ENCODE measurements at places on chromosomes 5 and 9.

DNA sequence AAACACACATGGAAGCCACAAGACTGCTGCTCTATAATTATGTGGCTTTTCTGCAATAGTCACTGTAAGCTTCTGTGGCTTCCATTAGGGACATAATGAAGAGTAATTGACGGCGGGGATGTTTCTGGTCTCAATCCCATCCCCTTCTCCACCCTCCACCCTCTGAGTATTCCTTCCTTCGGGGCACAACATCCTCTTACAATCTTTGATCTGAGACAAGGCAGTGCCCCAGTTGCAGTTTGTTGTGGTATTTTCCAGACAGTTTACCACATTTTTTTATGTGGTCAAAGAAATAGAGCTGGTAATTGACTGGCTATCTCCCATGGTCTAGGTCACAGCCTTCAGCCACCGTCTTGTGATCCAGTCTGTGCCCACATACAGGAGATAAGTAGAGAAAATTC, 277.7 kb downstream of the NR2F1-AS1 start:
- DNase-seq: no peak

GRCh38 chr5:58786035-58786434, 203.2 kb downstream of the RAB3C start:
- no peak for DNase-seq

GRCh38 chr5:168426007-168426863, 60.0 kb upstream of the RARS1 start:
- DNase-seq: no peak

DNA sequence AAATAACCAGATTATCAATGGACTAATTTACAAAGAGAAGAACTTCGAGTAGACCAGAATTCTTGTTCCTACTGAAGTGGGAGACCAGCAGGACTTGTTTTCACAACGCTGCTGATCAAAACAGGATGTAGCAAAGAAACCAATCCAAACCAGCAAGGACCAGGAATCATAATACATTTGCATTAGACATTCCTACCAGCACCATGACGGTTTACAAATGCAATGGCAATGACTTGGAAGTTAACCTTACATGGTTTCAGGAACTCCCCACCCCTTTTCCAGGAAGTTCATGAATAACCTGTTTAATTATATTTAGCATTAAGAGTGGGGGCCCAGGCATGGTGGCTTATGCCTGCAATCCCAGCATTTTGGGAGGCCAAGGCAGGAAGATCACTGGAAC, 100.0 kb downstream of the LPAR1 start:
- no peak for DNase-seq

- DNase-seq: no peak
Measured at GRCh38 chr5:90641528-90641927, 82.9 kb downstream of the ADGRV1 start.

- no peak for DNase-seq
Measured at GRCh38 chr9:91297306-91297705, 64.4 kb downstream of the AUH start.

GRCh38 chr5:126682856-126683255, 82.1 kb downstream of the PHAX start:
- no peak for DNase-seq

GRCh38 chr9:69674716-69675438, 2.7 kb upstream of the APBA1 start:
- DNase-seq: peak; percentile 32

DNA sequence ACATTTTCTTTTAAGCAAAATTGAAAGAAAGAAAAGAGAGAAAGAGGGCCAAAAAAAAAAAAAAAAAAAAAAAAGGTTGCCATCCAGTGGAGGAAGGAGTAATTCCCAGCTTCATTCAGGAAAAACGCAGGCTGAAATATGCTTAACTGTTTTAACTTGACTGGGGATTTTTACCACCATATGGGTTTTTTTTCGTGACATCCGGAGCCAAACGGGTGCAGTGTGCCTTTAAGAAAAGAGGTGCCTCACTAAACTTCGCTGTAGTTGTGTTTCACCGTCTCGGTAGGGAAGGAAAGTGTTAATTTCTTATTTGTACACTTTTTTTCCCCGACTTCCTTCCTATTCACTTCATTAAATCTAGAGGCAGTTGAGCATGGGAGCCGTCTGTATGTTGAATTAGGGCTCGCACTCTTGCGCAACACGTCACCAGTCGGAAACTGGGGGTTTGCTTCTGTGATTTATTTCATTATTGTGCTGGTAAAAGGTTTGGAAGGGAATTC, 143.0 kb downstream of the SMARCA2 start:
- DNase-seq: peak; percentile 72

DNA sequence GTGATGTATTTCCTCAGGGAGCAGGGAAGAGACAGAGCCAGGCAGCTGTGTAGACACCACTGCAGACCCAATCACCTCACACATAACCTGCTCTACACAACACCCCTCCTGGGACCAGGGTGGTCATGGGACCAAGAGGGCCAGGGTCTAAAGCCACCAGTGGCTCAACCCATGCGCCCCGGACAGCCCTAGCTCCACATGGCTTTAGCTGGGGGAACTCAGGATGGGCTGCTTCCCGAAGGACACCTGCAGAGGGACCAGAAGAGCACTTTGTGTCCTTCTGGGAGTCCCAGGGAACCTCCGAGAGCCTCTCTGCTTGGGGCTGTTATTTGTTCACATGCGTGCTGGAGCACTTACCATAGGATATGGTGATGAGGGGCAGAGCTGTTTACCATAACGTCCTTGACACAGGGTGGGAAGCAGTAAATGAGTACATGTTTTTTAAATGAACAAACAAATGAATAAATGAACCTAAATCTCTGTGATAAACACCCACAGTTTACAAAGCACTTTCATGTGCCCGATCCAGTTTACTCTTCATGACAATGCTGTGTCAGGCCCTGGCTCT, 12.3 kb downstream of the SEPTIN8 start:
- DNase-seq: no peak

DNA sequence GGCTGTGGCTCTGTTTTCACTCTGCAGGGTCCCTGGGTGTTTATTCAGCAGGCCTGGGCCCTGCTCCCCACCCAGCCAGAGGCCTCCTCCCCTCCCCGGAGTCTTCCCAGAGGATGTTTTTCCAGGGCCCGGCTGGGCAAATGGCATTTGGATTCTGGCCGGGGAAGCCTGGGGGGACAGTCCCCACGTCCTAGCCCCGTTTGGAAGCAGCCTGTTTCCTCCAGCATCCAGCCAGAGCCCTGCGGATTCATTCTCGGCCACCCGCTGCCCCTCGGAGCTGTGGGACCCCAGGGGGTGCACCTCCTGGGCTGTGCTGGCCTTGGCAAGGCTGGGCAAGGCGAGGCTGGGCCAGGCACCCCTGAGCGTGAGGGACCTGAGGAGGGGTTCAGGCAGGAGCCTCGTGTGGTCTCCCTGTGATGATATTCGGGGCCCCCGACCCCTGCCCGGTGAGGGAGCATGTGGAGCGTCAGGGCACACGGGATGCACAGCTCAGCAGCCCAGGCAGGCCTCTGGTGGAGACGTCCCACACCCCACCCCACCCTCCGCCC, 48.8 kb upstream of the EGFL7 start:
- no peak for DNase-seq

- DNase-seq: no peak
Measured at GRCh38 chr9:90999425-91000397, 198.1 kb downstream of the SYK start.

- DNase-seq: no peak
Measured at GRCh38 chr9:116133163-116133562, 20.4 kb upstream of the PAPPA start.

DNA sequence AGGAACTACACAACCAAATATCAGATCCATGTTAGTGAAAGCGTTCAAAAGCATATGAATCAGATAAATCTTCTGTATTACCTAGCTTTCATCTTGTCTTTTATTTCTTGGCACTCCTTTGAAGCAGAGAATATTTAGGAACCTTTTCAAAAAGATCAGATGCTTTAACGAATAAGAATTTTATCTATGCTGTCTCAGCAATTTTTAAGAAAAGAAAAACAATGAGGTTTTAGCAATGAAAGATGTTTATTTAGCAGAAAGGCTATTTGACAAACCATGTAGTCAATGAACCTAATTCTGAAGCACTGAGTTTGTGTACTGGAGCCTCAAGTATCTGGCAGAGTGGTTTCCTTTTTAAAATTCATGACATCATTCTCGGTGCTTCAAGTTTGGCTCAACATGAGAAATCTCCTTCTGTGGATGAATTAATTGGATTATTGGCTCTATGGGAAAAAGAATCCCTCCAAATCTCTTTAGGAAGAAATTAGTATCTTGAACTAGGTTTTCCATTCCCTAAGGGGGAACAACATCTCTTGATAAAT, 534.7 kb downstream of the CAAP1 start:
- DNase-seq: no peak

DNA sequence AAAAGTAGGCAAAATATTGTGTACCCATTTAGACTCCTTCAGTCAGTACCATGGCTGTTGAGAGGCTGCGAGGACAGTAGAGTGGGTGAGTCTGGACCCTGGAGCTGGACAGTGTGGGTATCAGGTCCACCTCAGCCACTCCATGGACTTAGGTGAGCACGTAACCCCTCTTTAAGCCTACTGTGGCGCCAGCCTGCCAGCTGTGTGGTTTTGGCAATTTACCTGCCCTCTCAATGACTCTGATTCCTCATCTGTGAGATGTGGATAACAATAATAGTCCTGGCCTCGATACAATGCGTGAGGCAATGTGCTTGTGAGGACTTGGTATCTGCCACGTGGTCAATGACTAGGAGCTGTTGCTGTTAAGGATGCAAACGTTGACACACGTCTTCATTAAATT, 17.9 kb downstream of the SLC1A3 start:
- DNase-seq: no peak

- DNase-seq: no peak
Measured at GRCh38 chr5:42749020-42749419, 7.6 kb upstream of the CCDC152 start.

- no peak for DNase-seq
Measured at GRCh38 chr5:175824676-175825075, 46.7 kb upstream of the CPLX2 start.

- peak; percentile 65 for DNase-seq
Measured at GRCh38 chr5:176739461-176740051, 70.8 kb upstream of the UNC5A start.

DNA sequence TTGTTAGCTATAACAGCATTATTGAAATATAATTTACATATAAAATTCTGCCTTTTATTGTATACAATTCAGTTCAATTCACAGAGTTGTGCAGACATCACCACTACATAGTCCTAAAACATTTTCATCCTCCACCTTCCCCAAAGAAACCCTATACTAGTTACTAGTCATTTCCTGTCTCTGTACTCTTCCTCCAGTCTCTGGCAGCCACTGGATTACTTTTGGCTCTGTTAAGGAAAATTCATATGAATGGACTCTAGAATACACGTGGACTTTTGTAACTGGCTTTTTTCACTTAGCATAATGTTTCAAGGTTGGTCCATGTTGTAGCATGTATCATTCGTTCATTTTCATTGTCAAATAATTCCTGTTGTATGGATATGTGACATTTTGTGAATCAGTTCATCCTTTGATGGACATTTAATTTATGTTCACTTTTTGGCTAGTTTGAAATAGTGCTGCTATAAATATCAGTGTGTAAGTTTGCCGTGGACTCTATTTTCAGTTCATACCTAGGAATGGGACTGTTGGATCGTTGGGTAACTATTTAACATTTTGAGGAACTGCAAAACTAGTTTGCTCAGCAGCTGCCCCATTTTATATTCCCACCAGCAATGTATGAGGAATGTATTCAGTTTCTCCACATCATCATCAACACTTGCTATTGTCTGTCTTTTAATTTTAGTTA, 9.7 kb downstream of the ICE1 start:
- no peak for DNase-seq

GRCh38 chr9:8734760-8735159, 935.2 kb upstream of the DMAC1 start:
- DNase-seq: no peak

DNA sequence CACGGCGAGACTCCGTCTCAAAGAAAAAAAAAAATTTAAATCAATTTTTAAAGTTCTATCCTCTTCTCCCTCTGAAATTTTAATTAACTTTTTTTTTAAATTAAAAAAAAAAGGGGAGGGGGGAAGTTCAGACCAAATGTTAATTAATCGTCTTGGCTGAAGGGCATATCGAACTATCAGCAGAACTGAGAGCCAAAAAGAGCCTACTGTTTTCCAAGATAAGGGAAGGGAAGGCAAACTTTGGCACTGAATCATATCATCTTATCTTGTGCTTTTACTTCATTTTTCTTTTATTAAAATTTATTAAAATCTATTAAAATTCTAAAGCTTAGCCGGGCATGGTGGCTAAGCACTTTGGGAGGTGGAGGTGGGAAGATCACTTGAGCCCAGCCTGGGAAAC, 45.9 kb upstream of the MTMR12 start:
- DNase-seq: no peak

- no peak for DNase-seq
Measured at GRCh38 chr9:109766351-109766750, 13.6 kb upstream of the PALM2AKAP2 start.

GRCh38 chr5:151288180-151288579, 15.4 kb downstream of the SLC36A3 start:
- no peak for DNase-seq

DNA sequence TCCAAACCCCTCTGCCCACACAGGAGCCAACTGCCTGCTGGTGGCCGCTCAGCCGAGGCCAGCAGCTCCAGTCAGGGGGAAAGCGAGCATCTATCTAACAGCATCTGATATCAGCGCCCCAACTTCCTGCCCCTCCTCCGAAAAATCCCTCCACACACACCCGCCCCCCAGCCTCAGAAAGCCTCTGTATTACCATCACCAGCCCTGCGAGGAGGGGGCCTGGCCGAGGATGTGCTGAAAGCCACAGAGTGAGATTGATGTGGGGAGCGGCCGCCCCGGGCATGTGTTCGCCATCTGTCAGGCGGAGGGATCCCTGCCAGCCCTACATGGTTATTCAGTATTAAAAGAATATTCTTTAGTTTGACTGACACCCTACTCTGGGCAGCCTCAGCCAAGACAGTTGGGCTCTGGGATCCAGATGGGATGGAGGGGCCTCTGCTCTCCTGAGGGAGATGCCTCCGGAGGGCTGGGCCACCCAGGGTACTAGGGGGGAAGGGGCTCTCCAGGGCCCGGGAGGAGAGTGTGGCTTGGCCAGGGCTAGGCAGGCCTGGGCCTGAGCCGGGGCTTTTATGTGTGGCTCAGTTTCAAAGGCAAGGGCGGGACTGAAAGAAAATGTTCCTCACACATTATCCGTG, 98.0 kb downstream of the HSD17B3 start:
- no peak for DNase-seq

DNA sequence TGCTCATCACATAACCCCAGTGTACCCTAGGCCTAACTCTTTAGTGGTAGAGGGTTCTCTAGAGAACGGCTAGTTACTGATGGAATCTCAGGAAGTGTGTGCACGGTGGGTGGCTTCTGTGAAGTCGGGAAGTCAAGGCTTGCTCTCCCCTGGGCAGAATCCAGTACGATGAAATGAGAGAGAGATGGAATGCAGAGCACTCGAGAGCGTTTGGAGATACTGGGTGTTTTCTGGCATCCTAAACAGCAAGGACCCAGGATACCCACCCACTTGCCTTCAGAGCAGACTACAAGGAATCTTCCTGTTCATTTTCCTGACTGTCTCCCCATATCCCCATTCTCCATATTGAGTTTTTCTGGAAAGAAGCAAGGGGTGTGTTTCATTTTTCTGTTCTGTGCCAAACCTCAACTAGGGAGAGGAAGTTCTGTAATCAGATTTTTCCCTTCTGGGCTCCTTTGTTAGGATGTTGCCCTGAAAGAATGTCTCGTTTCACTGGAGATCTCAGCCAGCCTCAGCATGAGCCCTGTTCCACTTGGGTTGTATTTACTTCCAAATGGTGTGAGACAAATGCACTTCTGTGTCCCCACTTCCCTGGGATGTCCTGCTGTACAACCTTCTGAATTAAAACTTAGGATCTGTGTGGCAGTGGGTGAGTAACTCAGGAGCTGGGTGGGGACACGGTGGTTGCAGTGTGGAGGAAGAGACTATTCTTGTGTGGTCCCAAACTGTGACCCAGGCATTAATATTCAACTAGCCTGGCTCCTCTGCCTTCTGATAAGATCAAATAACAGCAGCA, 108.9 kb upstream of the SPRY4 start:
- DNase-seq: no peak
